Lung microvascular endothelial cell (primary cell): ENCODE measurements at places on chromosomes 6 and 20.

DNA sequence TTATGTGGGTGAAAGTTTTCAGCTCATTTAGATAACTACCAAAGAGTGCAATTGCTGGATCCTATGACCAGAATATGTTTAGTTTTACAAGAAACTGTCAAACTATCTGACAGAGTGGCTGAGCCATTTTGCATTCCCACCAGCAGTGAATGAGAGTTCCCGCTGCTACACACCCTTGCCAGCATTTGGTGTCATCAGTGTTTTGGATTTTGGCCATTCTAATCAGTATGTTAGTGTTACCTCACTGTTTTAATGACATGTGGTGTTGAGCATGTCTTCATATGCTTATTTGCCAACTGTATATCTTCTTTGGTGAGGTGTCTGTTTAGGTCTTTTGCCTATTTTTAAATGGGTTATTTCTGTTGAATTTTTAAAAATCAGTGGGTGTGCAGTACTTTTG, 120.9 kb downstream of the CFAP61 start:
- no peak for DNase-seq

- no peak for DNase-seq
Measured at GRCh38 chr20:22160101-22160652, 424.2 kb downstream of the FOXA2 start.

DNA sequence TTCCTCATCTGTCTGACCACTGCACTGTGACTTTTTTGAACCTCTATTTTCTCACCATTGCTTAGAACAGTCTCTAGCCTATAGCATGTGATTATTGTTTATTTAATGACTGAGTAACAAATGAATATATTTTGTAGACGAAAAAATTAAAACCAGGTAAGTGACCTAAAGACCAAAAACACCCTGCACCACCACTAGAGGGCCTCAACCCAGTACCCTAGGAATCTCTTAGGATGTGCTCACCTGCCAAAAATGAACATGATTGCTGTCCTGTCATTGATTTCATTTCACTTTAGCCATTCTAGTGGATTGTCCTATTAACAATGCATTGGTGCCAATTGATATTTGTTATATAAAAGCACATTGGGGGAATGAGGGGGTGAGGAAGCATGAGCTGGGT, 199.1 kb downstream of the COL9A1 start:
- no peak for DNase-seq

DNA sequence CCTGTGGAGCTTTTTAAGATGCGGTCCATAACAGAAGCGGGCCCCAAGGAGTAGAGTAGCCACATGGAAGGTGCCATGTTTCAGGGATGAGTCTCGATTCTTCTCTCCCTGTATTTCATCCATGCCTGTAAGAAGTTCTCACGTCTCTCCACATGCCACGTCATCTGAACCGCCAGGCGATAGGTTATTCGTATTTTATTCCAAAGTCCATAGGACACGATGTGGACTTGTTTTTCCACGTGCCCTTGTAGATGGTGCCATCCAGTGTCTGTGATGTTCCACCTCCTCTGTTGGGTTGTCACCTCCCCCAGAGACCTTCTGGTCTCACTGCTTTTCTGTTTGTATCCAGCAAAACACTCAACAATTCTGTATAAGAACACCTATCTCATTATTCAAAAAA, 17.6 kb downstream of the HEBP2 start:
- no peak for DNase-seq

- DNase-seq = no peak
Measured at GRCh38 chr6:48957781-48958180, 505.3 kb downstream of the MMUT start.

DNA sequence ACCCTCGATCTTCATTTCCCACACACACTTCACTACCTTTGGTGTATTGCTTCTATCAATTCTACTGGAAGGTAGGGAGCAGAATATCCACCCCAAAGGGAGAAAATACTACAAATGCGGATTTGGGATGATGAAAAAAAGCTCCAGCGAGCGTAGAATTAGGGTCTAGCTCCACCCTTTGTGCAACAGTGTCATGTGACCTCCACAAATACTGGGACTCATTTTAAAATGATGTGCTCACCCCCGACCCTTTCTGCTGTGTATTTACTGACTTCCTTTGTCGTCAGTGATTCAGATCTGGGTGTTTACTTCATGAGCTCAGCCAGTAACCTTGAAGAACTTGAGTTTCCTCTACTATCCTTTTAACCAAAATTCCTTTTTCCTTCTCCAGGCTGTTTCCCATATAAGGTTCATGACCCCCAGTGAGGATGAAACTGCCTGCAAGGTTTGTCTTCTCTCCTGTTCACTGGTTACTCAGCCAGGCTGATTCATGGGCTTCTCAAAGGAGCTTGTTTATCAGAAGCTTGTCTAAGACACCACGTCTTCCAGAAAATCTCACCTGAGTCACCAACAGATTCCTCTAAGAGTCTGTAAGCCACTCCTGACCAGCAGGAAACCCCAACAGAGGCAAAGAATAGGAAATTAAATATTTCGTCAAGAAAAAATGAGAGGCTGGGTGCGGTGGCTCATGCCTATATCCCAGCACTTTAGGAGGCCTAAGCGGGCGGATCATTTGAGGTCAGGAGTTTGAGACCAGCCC, 39.6 kb upstream of the PAX1 start:
- DNase-seq = no peak

GRCh38 chr6:143060806-143061596, at the start of gene AIG1:
AIG1 (plus strand) TSS chr6:143060889; CDS start chr6:143060926, 37 bp downstream.
- DNase-seq = no peak

- no peak for DNase-seq
Measured at GRCh38 chr20:50428097-50428828, 81.9 kb upstream of the PTPN1 start.

- DNase-seq = no peak
Measured at GRCh38 chr6:115976321-115976870, 84.3 kb downstream of the FRK start.
